ENCODE measurements at places on chromosomes 12 and 14. TPM values are rescaled to one million over a fixed set of nuclear protein-coding genes. Genes with fewer than 3 reads are reported as not detected.

GRCh38 chr12:52082669-52082987 lies 3.1 kb downstream of the SMIM41 start:
- DNase-seq, result no peak

DNA sequence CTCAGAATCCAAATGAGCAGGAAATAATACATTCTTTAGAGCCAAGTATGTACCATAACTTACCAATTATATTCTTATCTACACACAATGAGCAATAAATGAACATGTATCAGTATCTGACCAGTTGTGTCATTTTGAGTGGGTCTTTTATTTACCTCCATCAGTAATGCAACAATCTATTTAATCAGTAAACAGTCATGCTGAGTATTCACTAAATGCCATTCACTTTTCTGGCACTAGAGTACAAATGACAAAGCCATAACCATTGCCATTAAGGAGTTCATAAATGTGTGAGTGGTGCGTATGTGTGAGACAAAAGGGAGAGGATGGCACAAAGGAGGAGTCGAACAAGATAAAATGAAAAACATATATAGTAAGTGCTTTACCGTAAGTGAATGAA lies 1.5 kb upstream of the STRAP start:
- no peak for DNase-seq

DNA sequence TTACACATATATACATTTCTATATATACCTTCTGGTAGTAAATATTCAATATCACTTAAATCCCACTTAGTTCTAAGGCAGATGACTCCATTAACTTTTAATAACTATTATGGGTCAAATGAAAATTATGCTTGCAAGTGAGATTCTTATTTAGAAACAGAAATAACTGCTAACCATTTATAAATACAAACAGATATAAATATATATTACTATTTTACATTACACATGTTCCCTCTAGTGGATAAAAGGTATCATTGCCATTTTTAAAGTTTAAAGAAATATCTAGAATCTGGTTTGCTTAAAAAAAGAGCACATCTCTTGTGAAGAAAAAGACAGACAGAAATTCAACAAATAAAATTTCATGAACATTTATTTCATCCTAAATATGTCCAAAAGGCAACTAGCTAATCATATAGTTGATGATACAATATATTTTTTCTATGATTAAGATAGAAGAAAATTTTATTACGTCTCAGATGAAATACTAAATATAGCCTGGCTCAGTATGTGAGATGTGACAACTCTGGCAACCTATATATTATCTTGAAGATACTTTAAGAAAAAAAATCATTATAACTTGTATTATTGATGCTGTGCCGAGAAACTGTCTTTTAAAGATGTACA lies 11.7 kb upstream of the RAD51AP1 start:
- no peak for DNase-seq

GRCh38 chr12:123696646-123697045 lies 15.5 kb upstream of the ATP6V0A2 start:
- no peak for DNase-seq

DNA sequence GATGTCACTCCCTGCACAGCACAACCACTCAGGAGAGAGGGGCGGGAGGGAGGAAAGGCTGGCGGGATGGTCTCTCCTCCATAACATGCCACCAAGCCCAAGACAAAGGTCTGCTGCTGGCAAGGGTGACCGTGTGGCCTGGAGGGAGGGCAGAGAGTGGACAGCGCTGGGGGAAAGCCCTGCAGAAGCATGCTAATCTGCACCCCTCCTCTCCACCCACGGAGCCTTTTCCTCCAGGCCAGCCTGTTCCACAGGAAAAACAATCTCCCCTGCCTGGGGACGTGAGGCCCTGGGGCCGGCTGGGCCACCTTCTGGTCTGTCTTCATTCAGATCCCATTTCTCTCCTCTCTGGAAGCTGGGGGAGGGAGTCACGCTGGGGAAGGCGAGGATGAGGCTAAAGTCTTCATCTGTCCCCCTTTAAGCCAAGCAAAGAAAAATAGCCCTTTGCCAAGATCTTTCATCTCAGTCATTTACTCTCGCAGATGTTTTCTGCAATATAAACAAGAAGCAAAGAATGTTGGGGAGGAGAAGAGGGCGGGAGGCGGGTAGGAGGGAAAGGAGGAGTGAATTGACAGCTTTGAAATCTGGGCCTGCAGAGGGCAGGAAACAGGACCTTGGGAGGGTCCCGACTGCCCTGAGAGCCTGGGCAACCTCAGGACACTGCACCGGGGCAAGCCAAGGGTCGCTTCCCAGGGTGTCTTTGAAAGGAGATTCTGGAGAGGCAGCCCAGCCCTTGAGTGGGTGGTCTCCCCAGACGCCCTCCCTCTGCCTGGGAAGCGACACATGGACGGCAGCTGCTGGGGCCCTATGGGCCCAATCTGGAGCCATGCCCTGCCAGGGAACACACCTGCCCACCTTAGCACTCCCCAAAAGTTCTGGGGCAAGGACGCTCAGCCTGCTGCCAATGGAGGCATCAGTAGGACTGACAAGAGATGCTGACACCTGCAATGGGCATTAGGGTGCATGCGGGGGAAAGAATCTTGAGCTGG lies 133.6 kb downstream of the ZFP36L1 start:
- no peak for DNase-seq

DNA sequence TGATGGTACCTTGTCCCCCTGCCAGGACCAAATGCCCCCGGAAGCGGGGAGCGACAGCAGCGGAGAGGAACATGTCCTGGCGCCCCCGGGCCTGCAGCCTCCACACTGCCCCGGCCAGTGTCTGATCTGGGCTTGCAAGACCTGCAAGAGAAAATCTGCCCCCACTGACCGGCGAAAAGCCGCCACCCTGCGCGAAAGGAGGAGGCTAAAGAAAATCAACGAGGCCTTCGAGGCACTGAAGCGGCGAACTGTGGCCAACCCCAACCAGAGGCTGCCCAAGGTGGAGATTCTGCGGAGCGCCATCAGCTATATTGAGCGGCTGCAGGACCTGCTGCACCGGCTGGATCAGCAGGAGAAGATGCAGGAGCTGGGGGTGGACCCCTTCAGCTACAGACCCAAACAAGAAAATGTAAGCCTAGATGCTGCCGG lies 410 bp downstream of the MYF6 start:
- DNase-seq, result no peak

DNA sequence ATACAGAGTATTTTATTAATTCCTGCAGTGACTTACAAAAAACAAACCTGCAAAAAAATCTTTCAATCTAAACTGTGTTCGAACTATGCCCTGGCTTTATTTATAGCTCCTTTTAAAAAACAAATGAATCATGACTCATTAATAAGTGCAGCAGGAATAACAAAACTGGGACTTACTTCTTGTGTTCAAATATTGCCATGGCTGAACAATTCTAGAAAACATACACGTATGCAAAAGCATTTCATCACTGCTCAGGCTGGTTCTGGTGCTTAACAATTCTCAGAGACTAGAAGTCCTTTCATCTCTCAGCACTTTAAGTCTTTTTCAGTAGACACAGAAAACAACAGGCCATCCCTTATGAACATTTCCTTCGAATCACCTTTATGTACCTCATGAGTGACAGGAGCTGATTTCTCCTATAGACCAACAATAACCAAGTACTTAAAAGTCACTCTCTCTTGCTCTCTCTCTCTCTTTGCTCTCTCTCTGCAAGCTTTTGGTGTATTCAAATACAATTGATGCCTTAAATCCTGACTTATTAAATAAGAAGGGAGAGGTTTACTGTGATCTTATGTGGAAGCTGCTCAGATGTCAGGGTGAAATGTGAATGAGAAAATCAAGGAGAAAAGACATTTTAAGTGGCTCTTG lies 268.8 kb downstream of the TTC8 start:
- no peak for DNase-seq

DNA sequence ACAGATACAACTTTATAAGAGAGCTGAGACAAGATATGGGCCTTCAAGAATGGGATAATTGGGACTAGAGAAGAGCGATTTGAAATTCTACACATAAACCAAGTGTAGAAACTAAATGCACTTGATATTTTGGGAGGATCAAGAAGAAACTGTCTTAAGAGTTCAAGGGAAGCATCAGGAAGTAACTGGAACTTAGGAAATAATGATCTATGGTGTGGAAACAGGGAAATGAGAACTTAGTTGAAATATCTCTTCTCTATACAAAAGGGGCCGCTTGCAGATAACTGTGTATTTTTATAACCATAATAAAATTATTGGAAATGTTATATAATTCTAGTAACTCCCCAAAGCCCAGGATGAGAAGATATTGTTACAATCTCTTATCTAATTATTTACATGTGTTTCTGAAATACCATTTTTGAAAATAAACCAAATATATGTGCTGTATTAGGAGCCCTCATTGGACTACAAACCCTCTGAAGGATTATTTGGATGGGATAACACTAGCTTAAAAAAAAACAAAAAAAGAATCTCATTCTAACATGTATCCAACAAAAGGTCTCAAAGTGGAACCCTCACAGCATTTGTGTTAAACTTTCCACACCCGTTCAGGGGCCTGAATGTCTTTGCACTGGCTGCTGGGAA lies 84.7 kb upstream of the FLRT2 start:
- no peak for DNase-seq

- DNase-seq, result no peak
Measured at GRCh38 chr12:19792028-19792427, 352.7 kb downstream of the AEBP2 start.

DNA sequence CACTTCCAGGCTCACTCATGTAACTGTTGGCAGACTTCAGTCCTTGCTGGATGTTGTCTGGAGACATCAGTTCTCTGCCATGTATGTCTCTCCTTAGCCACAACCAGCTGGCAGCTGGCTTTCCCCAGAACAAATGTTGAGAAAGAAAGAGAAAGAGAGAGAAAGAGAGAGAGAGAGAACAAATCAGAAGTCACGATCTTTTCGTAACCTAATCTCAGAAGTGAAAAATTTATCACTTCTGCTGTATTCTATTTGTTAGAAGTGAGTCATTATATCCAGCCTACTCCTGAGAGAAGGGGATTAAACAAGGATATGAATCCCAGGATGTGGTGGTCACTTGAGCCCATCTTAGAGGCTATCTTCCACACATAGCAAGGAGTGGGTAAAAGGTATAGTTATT lies 101.2 kb downstream of the BTG1 start:
- DNase-seq, result no peak

- no peak for DNase-seq
Measured at GRCh38 chr12:111100003-111100402, 179.6 kb upstream of the MYL2 start.

DNA sequence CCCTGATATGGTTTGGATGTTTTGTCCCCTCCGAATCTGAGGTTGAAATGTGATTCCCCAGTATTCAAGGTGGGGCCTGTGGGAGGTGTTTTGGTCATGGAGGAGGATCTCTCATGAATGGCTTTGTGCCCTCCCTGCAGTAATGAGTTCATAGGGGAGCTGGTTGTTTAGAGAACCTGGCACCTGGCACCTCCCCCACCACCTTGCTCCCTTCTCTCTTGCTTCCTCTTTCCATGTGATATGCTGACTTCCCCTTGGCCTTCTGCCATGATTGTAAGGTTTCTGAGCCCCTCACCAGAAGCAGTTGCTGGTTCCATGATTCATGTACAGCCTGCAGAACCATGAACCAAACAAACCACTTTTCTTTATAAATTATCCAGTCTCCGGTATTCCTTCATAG lies 32.6 kb downstream of the CD163L1 start:
- DNase-seq, result no peak

- peak; percentile 89 for DNase-seq
Measured at GRCh38 chr14:23034498-23035302, at the start of gene PSMB5. PSMB5 (minus strand) TSS chr14:23034900; CDS start chr14:23034881, 19 bp downstream.

DNA sequence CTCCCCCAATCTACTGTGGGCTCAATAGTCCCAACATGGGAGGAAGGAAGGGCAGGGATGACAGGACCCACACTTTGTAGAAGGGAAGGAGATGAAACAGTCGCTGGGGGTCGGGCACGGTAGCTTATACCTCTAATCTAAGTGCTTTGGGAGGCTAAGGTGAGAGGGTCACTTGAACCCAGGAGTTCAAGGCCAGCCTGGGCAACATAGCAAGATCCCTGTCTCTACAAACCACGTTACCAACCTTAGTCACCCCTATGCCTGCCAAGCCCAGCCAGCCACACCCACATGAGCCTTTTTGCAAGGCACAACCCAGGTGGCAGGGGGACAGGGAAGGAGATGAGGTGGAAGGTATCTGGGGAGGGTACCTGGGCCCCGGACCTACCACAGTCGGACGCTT lies 31.7 kb downstream of the KDM2B start:
- no peak for DNase-seq

GRCh38 chr12:115920395-115921183 lies 356.9 kb downstream of the MED13L start:
- DNase-seq, result no peak

DNA sequence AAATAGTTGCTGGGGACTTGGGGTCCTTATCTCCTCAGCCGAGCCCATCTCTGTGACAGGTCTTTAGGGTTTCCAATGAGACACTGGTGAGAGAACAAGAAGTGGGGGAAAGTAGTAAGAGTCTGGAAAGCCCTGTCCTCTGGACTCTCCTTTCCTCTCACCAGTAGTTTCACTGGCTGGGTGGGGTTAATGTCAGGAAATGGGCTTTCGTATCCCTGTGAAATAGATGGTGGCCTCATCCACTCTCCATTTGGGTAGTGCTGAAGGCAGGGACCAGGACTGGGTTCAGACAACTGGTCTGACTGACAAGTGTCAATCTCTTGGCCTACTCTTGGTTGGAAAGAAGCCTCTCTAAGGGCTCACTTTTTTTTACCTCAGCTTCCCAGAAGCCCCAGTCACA lies 7.5 kb downstream of the ZNF385A start:
- no peak for DNase-seq

- DNase-seq, result no peak
Measured at GRCh38 chr12:30635385-30635784, 60.3 kb downstream of the IPO8 start.

DNA sequence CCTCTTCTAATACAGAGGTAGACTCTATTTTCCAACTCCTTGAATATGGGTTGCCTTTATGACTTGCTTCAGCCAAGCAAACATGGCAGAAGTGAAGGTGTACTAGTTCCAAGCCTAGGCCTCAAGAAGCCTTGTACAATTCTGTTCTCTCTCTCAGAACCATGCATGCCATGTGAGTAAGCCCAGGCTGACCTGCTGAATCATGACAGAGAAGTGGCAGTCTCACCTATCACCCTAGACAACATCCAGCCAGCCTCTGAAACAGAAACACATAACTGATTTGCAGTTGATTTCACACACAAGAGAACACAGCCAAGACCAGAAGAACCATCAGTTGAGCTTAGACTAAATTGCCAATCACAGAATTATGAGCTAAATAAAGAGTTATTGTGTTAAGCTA lies 157.2 kb downstream of the GARIN6 start:
- DNase-seq, result no peak

DNA sequence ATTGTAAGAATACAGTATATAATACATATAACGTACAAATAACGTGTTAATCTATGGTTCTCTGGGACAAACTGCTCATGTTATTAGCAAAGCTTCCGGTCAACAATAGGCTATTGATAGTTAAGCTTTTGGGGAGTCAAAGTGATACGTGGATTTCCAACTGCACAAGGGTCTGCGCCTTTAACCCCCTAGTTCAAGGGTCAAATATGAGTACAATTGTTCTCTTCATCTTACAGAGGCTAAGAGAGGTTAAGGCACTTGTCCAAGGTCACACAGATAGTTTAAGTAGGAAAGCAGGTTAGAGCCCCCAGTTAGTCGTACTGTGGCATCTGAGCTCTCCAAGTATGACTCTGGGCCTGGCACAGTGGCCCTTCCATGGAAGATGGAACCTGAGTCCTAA lies 204.3 kb upstream of the KRR1 start:
- no peak for DNase-seq

DICER1 gene
- 22.1 TPM for total RNA-seq

PUS7L gene
- total RNA-seq, result 4.3 TPM

IFNG-AS1 gene
- 0.58 TPM for total RNA-seq

CELA1 gene
- total RNA-seq, result not detected

Measured in left ventricle myocardium inferior (tissue), 1 donor.